COLO829 (cell line): ENCODE measurements at places on chromosomes 16 and 17.

DNA sequence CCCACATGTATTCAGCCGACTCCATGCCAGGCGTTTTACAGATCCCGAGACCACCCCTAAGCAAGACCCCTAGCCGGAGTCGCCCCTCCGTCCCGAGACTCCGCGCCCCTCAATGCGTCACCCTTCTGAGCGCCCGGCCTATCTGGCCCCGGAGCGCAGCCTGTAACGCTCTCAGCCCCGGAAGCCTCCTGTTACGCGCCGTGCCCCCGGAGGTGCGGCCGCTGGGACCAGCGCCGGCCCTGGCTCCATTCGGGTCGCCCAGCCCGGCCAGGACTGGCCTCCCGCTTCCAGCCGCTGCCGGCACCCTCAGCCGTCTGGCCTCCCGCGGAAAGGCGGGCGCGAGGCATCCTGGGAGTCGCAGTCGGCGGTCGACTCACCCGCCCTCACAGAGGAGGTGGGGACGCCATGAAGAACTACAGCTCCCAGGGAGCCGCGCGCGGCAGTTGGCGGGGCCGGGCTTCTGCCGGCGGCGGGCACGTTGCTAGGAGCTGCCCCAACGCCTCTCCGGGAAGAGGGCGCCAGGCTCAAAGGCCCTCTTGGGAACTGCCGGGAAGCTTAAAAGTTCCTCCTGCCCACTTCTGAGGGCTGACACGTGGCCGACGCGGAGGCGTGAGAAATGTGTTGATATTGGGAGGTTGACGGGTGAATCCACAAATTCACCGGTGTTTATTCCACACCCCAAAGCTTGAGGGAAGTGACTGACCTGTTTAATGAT lies at the start of gene FBF1:
TSS of gene FBF1 (minus strand) at position 316 of the 715 bp plus-strand sequence. CDS start 2,893 bp downstream, outside the sequence.
- DNase-seq: peak; percentile 96

- no peak for DNase-seq
Observed at GRCh38 chr16:80751167-80751566, 53.2 kb downstream of the CDYL2 start.

DNA sequence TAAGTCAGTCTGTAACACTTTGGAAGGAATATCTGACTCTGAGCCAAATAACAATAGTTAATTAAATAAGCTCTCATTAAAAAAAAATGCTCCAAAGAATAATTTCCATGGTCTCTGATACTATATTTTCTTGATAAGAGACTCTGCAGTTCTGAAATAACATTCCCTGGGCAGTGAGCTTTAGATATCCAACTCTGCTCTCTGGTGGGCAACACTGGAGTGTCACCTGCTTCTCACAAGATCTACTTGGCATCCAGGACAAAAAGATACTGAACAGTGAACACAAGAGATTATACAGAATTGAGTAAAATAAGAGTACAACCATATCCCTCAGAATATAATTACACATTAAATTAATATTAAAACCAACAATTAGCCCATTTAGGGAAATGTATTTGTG lies 13.7 kb downstream of the BLMH start:
- DNase-seq: peak; percentile 39

DNA sequence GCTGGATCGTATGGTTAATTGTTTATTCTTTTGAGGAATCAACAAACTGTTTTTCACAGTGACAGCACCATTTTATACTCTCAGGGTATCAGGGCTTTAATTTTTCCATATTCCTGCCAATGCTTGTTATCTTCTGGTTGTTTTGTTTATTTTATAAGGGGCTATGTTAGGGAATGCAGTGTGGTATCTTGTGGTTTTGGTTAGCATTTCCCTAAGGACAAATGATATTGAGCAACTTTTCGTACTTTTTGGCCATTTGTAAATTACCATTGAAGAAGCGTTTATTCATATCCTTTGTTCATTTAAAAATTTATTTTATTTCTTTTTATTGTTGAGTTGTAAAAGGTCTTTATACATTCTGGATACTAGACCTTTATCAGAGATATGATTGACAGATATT lies 322.0 kb upstream of the SALL1 start:
- no peak for DNase-seq

DNA sequence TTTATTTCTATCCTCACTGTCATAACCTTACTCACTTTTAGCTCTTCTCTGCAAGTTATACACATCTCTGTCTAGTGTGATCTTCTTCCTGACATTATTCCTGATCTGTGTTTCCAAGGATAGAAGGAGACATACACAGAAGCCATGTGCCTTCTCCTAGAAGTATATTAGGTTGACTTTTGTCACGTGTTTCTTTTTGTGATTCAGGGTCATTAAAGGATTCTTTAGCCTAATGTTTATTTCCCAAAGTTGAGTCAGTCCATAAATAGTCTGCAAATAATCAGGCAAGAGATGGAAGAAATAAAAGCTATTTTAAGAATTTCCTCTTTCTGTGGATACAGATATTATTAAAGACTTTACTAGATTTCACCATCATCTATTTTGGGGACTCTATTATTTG lies 214.1 kb upstream of the GOT2 start:
- no peak for DNase-seq
